ENCODE measurements at places on chromosomes 3 and 15. TPM values are rescaled to one million over a fixed set of nuclear protein-coding genes. Genes with fewer than 3 reads are reported as not detected.

The MKRN2OS gene
- total RNA-seq = 0.29 TPM

DNA sequence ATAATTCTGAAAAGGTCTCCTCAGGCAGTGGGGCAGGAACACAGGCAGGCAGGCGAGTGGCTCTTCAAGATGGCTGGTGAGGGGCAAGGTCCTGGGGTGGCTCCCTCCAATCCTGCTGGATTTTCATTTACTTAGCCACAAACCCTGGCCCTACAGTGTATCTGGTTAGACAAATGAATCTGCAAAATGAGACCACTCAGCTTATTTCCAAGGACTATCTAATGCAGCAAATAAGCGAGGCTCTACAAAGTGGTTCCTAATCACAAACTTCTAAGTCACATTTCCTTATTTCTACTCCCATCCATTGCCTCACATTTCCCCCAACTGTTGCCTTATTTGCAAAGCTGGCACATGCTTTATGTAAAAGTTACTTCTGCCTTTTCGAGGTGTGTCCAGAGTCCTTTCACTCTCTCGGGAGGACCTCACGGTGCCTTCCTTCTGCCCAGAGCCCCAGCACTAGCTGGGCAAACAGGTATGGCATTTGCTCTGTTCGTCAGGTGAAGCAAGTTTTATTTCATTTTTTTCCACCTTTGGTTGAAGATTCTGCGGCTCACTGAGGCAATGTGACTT lies 40.5 kb downstream of the CCDC12 start:
- DNase-seq = no peak
- H3K27ac ChIP-seq = peak overlapping the region; percentile 93
- peaks cover 40% of the 10 kb centered on the region for H3K4me1 ChIP-seq
- peaks cover 20% of the 10 kb centered on the region for H3K36me3 ChIP-seq
- no peaks in the 10 kb centered on the region for H3K27me3 ChIP-seq

- DNase-seq = no peak
- no peak overlapping the region for H3K4me3 ChIP-seq
- no peaks in the 10 kb centered on the region for H3K27me3 ChIP-seq
- no peak overlapping the region for H3K27ac ChIP-seq
Measured at GRCh38 chr3:146058241-146058640, 102.7 kb downstream of the PLOD2 start.

The SERPINI2 gene
- total RNA-seq = not detected

GRCh38 chr3:49019941-49020329 lies 1.6 kb upstream of the DALRD3 start:
- H3K27ac ChIP-seq = peak overlapping the region; percentile 76
- H3K4me1 ChIP-seq = peaks cover 36% of the 10 kb centered on the region
- H3K27me3 ChIP-seq = no peaks in the 10 kb centered on the region
- H3K4me3 ChIP-seq = peak overlapping the region; percentile 94

GRCh38 chr3:52920841-52921240 lies 23.5 kb upstream of the STIMATE start:
- H3K4me1 ChIP-seq = no peaks in the 10 kb centered on the region
- no peak overlapping the region for H3K27ac ChIP-seq
- no peaks in the 10 kb centered on the region for H3K27me3 ChIP-seq

- no peak overlapping the region for H3K27ac ChIP-seq
- H3K36me3 ChIP-seq = no peaks in the 10 kb centered on the region
- peaks cover 10% of the 10 kb centered on the region for H3K27me3 ChIP-seq
Measured at GRCh38 chr15:70125605-70126004, 27.9 kb upstream of the TLE3 start.
